ENCODE measurements at places on chromosomes 2 and 18.

DNA sequence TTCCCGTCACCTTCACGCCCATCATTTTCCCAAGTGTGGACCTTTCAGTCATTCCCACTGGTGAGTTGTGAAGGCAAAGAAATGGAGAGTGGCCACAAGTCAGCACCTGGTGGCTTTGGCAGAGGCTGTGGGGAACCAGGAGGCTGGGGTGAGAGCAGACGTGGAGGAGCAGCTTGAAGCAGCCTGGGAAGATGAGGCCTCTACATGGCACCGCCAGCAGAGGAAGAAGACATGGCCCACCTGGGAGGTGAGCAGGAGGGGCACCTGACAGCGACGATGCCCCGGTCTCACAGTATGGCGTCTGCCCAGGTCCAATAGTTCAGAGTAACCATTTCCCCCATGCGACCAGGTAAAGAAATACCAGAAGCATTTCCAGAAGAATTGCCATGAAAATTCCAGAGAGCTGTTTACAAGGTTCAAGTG, 69.0 kb downstream of the TPO start:
- DNase-seq, result no peak

GRCh38 chr18:34998661-34999060, 42.6 kb upstream of the MAPRE2 start:
- DNase-seq, result no peak

DNA sequence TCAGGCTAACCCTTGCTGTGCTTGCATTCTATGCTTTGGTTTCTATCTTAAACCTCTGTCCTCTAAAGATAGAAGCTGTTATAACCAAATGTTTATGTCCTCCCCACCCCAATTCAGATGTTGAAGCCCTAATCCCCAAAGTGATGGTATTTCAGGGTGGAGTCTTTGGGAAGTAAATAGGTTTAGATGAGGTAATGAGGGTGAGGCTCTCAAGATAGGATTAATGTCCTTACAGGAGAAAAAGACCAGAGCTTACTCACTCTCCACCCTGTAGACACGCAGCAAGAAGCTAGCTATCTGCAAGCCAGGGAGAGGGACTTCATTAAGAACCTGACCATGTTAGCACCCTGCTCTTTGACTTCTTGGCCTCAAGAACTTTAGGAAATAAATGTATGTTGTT, 362.5 kb downstream of the ERBB4 start:
- no peak for DNase-seq

DNA sequence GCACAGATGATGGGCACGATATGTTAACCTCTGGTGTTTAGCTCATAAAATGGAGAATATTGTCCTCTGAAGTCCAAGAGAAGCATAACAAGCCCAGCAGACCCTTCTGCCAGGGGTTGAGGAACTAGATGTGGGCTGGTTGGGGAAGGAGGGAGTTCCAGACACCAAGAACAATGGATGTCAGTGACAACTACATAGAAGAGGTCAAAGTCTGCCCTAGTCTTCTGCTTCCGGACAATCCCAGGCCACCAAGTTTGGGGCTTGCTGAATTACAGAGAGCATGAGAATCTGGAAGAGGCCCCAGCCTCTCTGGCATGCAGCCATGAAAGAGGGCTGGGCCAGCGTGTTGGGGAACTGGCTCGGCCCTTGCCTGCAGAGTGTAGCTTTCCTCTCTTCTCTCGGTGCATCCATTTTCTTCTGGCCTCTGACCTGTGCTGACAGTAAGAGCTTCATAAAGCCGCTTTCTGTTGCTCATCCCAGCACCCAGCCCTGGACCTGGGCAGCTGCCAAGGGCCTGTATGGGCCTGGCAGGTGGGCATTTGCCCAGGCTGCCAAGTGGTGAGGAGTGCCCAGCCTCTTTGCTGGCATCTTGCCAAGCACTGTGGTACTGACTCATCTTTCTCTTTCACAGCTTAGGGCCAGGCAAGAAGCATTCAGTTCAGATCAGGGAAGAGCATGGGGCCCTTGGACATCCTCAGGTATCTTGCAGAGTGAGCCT, 14.6 kb upstream of the LAPTM4A start:
- DNase-seq, result no peak

GRCh38 chr18:29862824-29863223, 1179.7 kb downstream of the DSC3 start:
- no peak for DNase-seq

DNA sequence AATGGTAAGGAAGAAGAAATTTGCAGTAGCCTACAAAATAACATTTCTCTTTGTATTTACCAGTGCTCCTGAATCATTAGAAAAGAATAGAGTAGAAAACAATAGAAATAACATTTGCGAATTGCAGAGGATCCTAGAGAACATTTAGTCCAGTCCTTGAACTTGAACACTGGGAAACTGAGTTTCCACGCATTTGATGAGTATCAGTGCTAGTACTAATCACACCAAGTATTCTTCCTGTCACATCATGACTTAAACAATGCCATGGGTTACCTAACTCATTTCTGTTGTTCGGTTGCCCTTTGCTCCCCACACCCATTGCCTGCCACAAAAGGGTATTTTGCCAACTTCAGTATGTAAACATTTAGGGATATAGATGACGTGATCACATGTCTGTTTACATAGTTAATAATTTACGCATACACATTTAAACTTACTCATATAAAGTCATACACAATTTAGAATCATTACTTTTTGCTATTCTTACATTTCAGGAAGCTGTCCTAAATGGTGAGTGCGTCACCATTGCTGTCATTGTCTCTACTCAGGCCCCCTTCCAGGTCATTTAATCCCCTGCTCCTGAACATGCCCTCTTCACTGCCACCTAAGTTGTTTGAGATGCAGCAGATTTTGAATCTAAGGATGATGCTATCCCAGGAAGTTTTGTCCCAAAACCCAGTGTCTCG, 42.3 kb downstream of the CRIM1 start:
- no peak for DNase-seq

DNA sequence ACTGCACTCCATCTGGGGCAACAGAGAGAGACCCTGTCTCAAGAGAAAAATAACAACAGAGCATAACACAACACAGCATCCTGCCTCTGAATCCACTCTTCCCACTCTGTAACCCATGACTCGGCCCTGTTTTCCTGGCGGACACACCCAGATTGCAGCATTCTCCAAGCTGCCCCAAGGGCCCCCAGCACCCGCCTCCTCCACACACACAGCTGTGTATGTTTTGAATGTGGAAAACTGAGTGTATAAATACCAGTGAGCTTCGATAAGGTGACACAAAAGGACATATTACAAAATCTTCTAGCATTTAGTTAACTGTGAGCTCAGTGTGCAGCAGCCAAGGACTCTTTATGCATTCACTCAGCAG, 13.0 kb downstream of the IMPA2 start:
- DNase-seq, result no peak

- DNase-seq, result no peak
These were observed 165.6 kb upstream of the SERTAD2 start for GRCh38 chr2:64819361-64819760.

GRCh38 chr18:49584394-49584793, 22.5 kb downstream of the LIPG start:
- DNase-seq, result no peak

GRCh38 chr18:9849407-9850283, 36.1 kb upstream of the TXNDC2 start:
- no peak for DNase-seq

- no peak for DNase-seq
These were observed 73.7 kb downstream of the THADA start for GRCh38 chr2:43522177-43522576.

DNA sequence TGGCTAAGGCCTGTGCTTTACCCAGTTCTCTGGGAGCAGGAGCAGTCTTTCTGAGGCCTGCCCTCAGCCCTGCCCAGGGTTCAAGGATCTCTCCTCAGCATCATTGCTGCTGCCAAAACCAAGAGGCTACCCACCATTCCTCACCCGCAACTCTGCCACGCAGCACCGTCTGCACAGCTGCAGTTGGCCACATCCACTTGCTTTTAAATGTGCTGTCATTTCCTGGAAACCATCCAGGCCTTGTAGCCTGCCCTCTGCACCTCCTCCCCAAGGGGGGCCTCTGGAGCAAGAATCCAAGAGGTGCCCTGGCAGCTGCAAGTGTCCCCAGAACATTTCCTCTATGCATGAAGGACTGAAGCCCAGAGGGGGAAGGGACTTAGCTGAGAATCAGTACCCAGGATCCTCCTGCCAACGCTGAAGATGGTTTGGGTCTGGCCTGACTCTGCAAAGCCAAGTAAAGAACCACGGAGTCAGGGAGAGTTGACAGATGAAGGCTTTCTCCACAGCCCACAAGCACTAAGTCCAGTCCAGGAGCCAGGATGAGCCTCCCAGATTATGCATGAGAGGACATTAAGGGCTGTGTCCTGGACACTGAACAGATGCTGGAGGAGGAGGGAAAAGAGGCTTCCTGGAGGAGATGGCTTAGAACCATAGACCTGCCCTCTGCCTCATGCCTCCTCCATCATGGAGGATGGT, 14.9 kb downstream of the EMX1 start:
- DNase-seq, result no peak

- DNase-seq, result no peak
These were observed 22.3 kb downstream of the QPCT start for GRCh38 chr2:37366773-37367172.

GRCh38 chr2:98343285-98343684, 3.0 kb upstream of the CNGA3 start:
- no peak for DNase-seq

DNA sequence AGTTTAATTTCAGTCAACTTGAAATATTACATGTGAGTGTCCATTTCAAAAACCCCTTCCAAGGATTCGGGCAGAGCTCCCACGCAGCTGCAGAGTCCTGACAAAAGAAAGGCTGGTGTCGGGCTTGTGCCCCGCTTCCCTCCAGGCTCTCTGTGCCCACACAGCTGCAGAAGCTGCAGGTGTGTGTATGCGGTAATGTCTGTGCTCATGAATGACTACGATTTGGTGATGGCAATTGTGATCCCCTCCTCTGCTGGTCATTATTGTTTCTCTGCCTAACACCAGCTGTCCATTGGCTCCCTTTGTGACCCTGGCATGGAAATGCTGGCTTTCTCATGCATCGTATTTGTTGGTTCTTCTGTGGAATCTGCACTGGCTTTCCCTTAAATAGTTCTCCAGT, 224.8 kb downstream of the NUP35 start:
- DNase-seq, result no peak

DNA sequence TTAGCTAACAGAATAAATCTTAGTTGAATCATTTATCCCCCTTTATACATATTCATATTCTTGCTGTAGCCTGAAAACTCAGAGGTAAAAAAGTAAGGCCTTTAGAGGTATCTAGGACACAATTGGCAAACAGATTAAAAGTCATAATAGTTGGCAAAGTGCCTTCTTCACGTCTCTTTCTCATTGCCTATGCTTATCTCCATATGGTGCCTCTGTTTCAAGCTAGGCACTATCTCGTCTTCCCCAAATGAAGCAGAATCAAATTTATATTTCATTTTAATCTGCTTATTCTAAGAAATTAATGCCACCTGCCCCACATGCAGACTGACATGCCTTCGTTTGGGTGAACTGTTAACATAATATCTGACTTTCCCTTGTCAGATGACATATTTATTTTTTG, 245.4 kb downstream of the CDH2 start:
- no peak for DNase-seq

DNA sequence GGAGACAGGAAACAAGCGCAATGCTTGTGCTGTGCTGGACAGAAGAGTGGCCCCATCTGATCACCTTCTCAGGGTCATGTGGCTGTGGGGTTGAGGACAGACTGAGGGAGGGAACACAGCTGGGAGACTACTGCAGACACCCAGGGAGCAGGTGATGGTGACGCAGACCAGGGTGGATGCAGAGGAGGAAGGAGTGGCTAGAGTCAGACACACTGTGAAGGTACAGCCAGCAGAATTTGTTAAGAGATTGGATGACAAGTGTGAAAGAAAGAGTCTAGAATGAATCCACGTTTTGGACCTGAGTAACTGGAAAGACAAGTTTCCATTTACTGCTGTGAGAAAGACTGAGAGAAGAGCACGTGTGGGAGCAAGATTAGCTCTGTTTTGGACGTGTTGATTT, 15.9 kb upstream of the POMC start:
- DNase-seq, result no peak

- DNase-seq, result no peak
These were observed 158.7 kb downstream of the VWC2L start for GRCh38 chr2:214569419-214570035.

GRCh38 chr2:115606350-115606749, 1163.9 kb downstream of the DPP10 start:
- DNase-seq, result no peak

All from T-cell (primary cell).